ENCODE measurements at places on chromosomes 11 and 22. TPM values are rescaled to one million over a fixed set of nuclear protein-coding genes. Genes with fewer than 3 reads are reported as not detected.

ROBO4 gene
- 2.2 TPM for total RNA-seq

FOXRED2 gene
- 6.1 TPM for total RNA-seq

TEX12 gene
- not detected for total RNA-seq

MPPED2 gene
- 0.17 TPM for total RNA-seq

FAT3 gene
- total RNA-seq = 0.59 TPM

LINC01488 gene
- not detected for total RNA-seq

MS4A15 gene
- not detected for total RNA-seq

TRPM5 gene
- not detected for total RNA-seq

FGF4 gene
- not detected for total RNA-seq

TSPAN18 gene
- total RNA-seq = not detected

PPME1 gene
- 36.0 TPM for total RNA-seq

OR10A2 gene
- total RNA-seq = not detected

MYO7A gene
- not detected for total RNA-seq

Data from bronchus fibroblast of lung (primary cell).